ENCODE measurements at places on chromosomes 2 and 18.
A peak's percentile ranks its signal among the peaks of the same experiment; 100 is the strongest.

DNA sequence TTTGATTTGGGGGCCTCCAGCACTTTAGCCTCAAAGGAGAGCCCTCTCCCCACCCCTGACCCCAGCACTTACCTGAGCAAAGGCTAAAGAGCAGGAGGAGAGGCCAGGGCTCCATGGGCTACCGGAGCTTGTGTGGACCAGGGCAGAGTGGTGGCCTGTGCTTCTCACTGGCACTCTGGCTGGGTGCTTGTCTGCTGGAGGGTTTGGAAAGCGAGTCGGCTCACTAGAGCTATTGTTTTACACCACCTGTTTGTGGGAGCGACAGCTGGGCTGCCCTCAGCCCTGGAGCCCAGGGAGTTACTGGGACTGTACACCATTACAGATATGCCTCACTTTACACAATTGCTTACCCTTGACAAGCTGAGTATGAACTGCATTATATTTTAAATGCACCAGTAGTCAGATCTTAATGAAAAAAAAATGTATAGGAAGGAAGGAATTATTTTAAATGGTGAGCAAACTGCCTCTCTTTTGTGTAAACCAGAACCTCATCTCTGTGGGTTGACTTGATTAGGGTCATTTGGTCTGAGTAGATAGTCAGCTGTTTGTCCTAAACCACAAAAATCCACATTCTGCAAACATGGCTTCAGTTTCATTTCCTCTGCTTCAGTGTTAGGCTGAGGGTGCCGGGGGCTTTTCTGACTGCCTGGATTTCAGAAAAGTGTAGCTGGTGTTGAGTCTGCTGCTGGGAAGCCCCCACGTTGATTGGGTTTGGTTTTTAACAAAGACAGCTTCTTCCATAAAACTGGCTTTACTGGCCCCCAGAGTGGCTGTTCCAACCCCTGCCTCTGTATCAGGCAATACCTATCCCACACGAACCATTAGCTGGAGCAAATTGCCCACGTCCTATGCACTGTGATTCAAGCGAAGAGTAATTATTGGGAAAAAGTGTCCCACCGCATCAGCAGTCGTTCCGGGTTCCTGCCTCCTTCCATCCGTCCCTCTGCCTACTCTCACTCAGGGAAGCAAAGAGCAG lies at the start of gene CHRNA1:
TSS of gene CHRNA1 (minus strand) at position 193 of the 976 bp plus-strand sequence. CDS start at position 115, 78 bp downstream.
- no peak for DNase-seq

DNA sequence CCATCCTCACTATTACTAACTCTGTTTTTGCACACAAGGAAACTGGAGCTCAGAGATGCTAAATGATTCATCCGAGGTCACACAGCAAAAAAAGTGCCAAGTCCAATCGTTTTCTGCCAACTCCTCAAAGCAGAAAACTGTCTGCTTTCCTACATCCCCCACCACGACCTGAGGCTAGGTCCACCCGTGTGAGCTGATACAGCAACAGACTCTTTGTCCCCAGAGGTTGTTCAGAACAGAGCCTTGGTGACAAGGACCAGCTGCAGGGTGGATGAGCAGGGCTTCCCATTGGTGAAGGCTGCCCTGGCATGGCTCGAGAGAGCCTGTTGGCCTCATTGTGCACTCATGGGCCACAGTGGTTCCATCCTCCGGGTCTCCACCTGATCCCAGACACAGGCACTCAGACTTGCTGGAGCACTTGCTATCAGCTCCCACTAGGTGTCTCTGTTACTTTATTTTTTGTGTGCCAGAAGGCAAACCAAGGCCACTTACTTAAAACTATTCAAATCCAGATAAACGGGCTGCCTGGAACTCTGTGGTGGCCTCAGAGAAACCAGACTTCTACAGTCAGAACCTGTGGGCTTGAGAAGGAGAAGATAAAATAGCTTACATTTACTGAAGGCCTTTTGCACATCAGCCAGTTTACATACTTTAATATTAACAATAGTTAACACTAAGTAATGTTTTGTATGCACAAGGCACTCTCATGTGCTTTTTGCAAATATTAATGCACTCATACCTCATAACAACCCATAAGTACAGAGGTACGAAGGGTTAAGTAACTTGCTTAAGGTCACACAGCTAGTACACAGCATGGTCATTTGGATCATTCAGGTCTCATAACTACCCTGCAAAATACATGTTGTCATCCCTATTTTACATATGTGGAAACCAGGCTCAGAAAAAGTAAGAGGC lies 62.9 kb upstream of the CTIF start:
- DNase-seq, result no peak

- DNase-seq, result no peak
Measured at GRCh38 chr2:151774506-151774905, 40.2 kb upstream of the NEB start.

- no peak for DNase-seq
Measured at GRCh38 chr2:210577263-210578071, 21.1 kb downstream of the CPS1 start.

DNA sequence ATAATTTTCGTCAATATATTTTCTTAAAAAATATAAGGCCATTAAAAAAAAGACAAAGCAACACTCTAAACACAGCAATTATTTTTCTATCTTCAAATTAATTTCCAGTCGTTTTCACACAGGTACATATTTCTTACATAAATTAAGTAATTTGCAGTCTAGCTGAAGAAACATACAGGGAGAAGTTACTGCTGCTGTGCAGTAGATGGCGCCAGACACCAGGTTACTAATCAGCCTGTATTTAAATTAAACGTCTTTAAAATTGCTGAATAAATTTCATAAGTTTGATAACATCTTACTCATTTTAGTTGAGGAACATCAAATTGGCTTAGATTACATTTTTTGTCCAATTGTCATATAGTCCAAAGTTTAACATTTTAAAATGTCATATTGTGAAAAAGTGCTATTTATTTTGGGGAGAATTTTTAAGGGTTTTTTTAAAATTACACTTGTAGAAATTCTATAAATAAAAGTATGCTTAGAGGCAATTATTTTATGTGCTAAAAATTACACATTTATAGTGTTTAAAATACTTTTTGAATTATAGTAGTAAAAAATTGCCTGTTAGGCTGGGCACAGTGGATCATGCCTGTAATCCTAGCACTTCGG lies 88.4 kb downstream of the PMAIP1 start:
- peak; percentile 21 for DNase-seq
